ENCODE measurements at places on chromosomes 7 and 10.
A peak's percentile ranks its signal among the peaks of the same experiment; 100 is the strongest.

- no peak overlapping the region for H3K27ac ChIP-seq
- no peak for DNase-seq
- H3K36me3 ChIP-seq = no peaks in the 10 kb centered on the region
- H3K4me1 ChIP-seq = no peaks in the 10 kb centered on the region
Observed at GRCh38 chr10:104907521-104907920, 266.4 kb downstream of the SORCS3 start.

GRCh38 chr10:10526846-10527245 is 490.8 kb upstream of the CELF2 start:
- no peaks in the 10 kb centered on the region for H3K36me3 ChIP-seq
- H3K4me1 ChIP-seq = peaks cover 2% of the 10 kb centered on the region
- H3K27ac ChIP-seq = no peak overlapping the region

DNA sequence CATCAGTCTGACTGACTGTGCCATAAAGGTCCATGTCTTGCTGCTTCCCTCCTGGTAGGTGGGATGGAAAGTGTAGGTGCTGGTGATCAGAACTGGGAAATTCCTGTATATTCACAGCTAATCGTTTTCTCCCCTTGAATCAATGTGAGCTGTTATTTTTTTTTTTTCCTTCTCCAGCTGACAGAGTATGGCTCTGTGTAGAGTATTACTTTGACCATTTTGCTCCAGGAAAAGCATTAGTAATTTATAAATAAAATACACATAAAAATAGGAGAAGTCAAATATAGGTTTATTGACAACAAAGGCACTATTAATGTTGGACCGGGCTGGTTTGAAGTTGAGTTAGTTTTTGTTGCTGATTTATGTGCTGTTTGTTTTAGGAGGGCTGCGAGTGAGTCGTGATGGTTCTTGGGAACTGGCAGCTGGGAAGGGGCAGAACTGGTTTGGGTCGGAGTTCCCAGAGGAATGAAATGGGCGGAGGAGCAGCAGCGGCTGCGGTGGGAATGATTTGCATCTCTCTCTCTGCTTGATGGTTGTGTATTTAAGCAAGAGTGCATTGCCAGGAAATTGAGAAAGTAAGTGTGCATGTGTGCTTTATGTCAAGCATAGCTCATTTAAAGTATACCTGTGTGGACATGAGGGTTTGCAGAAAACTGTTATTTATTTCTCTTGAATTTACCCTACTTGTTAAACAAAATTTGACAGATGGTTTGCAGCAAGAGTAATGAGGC is 80.9 kb downstream of the LRMDA start:
- no peak overlapping the region for H3K4me3 ChIP-seq
- no peak overlapping the region for H3K27ac ChIP-seq
- peak; percentile 49 for DNase-seq

GRCh38 chr7:53768186-53768585 is 732.8 kb downstream of the POM121L12 start:
- no peaks in the 10 kb centered on the region for H3K4me1 ChIP-seq
- peaks cover 10% of the 10 kb centered on the region for H3K36me3 ChIP-seq
- DNase-seq = no peak
- no peaks in the 10 kb centered on the region for H3K27me3 ChIP-seq
- H3K4me3 ChIP-seq = no peak overlapping the region
- H3K27ac ChIP-seq = no peak overlapping the region

- DNase-seq = peak; percentile 26
- H3K4me3 ChIP-seq = no peak overlapping the region
- H3K4me1 ChIP-seq = no peaks in the 10 kb centered on the region
- no peaks in the 10 kb centered on the region for H3K36me3 ChIP-seq
- H3K27ac ChIP-seq = no peak overlapping the region
- no peaks in the 10 kb centered on the region for H3K27me3 ChIP-seq
Observed at GRCh38 chr10:47454008-47454779, 29.7 kb downstream of the ANXA8 start.

DNA sequence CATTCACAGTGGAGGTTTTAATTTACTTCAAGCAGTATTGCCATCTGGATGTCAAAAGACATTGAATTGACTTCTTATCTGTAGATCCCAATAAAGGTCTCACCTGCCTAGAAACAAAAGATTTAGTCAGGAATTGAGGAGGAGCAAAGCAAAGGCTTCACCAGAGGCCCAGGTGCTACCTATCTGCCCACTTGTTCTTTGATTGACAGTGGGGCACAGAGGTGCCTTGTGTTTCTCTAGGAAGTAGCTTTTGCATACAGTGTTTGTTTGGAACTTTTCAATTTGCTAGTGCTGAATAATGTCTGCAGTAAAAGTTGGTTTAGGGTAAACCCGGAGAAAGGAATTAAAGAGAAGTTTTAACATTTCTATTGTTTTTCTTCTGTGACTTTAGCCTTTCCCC is 40.4 kb downstream of the AUTS2 start:
- H3K36me3 ChIP-seq = no peaks in the 10 kb centered on the region
- DNase-seq = no peak
- H3K4me3 ChIP-seq = no peak overlapping the region
- no peaks in the 10 kb centered on the region for H3K4me1 ChIP-seq

DNA sequence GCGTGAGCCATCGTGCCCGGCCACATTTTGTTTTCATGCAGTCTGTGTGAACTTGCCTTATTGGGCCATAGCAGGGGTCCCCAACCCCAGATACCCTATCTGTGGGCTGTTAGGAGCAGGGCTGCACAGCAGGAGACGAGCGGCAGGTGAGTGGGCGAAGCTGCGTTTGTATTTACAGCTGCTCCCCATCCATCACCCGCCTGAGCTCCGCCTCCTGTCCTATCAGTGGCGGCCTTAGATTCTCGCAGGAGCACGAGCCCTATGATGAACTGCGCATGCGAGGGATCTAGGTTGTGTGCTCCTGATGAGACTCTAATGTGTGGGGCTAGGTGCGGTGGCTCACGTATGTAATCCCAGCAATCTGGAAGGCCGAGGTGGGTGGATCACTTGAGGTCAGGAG is 293.9 kb downstream of the CAMK1D start:
- no peaks in the 10 kb centered on the region for H3K4me1 ChIP-seq
- H3K36me3 ChIP-seq = no peaks in the 10 kb centered on the region
- peak; percentile 50 for DNase-seq
- no peaks in the 10 kb centered on the region for H3K27me3 ChIP-seq

DNA sequence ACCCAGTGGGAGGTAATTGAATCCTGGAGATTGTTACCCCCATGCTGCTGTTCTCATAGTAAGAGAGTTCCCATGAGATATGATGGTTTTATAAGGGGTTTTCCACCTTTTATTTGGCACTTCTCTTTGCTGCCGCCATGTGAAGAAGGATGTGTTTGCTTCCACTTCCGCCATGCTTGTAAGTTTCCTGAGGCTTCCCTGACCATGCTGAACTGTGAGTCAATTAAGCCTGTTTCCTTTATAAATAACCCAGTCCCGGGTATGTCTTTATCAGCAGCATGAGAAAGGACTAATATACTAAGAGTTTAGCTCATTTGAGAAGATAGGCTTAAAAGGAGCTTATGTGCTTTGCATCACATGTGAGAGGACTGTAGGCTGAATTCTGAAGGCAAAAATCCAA is 29.3 kb downstream of the TMEM248 start:
- peaks cover 52% of the 10 kb centered on the region for H3K36me3 ChIP-seq
- no peaks in the 10 kb centered on the region for H3K27me3 ChIP-seq
- no peak overlapping the region for H3K4me3 ChIP-seq
- H3K4me1 ChIP-seq = no peaks in the 10 kb centered on the region
- H3K27ac ChIP-seq = no peak overlapping the region

DNA sequence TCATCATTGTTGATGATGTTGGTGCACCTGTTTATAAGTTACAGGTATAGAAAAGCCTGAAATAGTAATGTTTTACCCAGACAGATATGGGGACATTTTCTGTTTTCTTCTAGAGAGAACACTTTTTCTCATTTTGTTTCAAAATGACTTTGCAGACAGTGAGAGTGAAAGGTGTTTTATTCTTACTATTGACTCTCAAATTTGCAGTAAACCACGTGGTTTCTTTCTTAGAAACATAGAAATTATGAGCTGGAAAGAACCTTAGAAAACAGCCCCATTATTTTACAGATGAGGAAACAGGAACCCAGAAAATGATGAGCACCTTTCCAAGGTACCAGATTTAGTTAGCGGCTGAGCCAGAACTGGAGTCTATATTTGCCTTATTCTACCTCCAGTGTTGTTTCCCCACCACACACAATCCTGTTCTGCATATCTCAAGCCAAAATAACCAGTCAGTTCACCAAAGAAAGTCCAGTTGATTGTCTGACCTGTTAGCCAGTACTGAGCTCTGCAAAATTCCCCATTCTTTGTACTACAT is 138.9 kb upstream of the AHR start:
- H3K27me3 ChIP-seq = no peaks in the 10 kb centered on the region
- no peak overlapping the region for H3K27ac ChIP-seq
- no peak overlapping the region for H3K4me3 ChIP-seq

- no peak overlapping the region for H3K4me3 ChIP-seq
- no peaks in the 10 kb centered on the region for H3K4me1 ChIP-seq
- H3K36me3 ChIP-seq = no peaks in the 10 kb centered on the region
- DNase-seq = no peak
- no peaks in the 10 kb centered on the region for H3K27me3 ChIP-seq
Observed at GRCh38 chr7:70505886-70506285, 626.1 kb upstream of the GALNT17 start.

DNA sequence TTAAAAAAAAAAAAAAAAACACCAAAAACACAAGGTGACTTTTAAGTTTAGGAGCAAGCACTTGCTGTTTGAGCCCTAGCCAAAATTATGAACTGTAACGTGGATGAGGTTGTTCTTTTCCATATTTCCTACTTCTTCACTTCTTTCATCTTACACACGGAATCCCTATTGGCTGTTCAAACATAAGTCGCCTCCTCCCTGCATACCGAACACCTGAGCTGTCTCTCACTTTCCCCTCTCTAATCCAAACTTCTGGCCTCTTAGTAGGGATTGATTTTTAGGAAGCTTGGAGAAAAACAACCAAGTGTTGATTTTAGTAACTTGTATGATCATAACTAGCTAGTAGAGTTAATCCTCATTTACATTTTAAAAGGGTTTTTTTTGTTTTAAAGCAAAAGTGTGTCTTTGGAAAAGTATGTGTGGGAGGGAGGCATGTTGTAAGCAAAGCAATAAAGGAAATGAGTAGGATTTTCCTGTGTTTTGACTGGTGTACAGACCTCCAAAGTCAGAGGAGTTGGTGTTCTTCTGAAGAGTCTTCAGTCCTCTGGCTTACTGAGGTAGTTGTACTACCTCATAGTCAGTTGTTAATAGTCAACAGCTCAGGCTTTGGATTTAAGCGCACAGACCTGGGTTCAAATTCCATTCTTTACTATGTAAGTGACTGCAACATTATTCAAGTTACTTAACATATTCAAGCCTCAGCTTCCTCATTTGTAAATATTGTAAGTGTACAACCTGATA is 39.3 kb downstream of the RABGEF1 start:
- no peak for DNase-seq
- no peaks in the 10 kb centered on the region for H3K27me3 ChIP-seq
- H3K4me3 ChIP-seq = no peak overlapping the region
- no peaks in the 10 kb centered on the region for H3K4me1 ChIP-seq
- peaks cover 44% of the 10 kb centered on the region for H3K36me3 ChIP-seq

GRCh38 chr7:158077151-158077840 is 510.3 kb downstream of the PTPRN2 start:
- H3K4me3 ChIP-seq = no peak overlapping the region
- H3K36me3 ChIP-seq = no peaks in the 10 kb centered on the region
- H3K4me1 ChIP-seq = no peaks in the 10 kb centered on the region
- H3K27me3 ChIP-seq = no peaks in the 10 kb centered on the region

- DNase-seq = no peak
- H3K4me3 ChIP-seq = no peak overlapping the region
- no peaks in the 10 kb centered on the region for H3K36me3 ChIP-seq
- no peaks in the 10 kb centered on the region for H3K27me3 ChIP-seq
Observed at GRCh38 chr10:76723844-76724243, 913.8 kb downstream of the KCNMA1 start.

GRCh38 chr7:155980841-155981240 is 168.6 kb upstream of the SHH start:
- H3K4me3 ChIP-seq = no peak overlapping the region
- H3K27ac ChIP-seq = no peak overlapping the region
- H3K27me3 ChIP-seq = no peaks in the 10 kb centered on the region
- peak; percentile 8 for DNase-seq
- no peaks in the 10 kb centered on the region for H3K36me3 ChIP-seq
- no peaks in the 10 kb centered on the region for H3K4me1 ChIP-seq

GRCh38 chr10:43396061-43396927 is 12.7 kb downstream of the HNRNPF start:
- peak overlapping the region; percentile 74 for H3K27ac ChIP-seq
- peaks cover 40% of the 10 kb centered on the region for H3K36me3 ChIP-seq
- peak; percentile 78 for DNase-seq
- no peaks in the 10 kb centered on the region for H3K27me3 ChIP-seq
- peak overlapping the region; percentile 92 for H3K4me3 ChIP-seq
- H3K4me1 ChIP-seq = peaks cover 2% of the 10 kb centered on the region

DNA sequence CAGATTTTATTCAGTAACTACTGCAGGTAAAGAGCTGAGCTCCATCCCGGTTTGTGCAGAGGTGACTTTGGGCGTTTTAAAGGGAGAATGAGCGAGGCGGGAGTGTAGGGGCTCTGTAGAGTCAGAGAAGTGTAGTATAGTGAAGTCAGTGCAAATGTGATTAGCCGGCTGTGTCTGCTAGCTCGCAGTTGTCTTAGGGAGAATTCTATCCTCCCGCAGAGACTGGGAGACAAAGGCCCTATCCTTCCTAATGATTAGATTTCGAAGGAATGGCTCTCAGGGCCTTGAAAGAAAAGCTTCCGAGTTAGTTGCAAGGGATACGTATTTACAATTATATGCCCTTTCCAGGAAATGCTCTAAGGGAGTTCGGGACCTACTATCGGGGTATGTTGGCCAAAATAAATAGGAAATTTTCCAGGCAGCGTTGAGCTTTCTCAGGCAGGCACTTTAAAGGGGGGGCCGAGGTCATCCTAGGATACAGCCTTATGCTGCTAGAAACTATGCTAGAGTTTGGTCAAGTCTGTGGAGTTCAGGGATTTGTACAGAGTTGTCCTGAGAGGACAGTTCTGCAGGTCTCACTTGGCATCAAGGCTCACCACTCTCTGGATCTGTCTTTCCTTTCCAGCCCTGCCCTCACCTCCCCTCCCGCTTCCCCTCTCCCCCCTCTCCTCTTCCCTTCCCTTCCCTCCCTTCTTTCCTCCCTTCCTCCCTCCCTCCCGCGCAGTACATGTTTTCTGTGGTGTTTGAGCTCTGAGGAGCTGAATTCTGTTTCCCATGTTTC is 825 bp downstream of the MRPL32 start:
- H3K4me1 ChIP-seq = no peaks in the 10 kb centered on the region
- peak overlapping the region; percentile 100 for H3K4me3 ChIP-seq
- no peaks in the 10 kb centered on the region for H3K27me3 ChIP-seq
- no peak overlapping the region for H3K27ac ChIP-seq
- peaks cover 42% of the 10 kb centered on the region for H3K36me3 ChIP-seq

GRCh38 chr7:136877509-136877908 is 9.1 kb downstream of the CHRM2 start:
- H3K27ac ChIP-seq = no peak overlapping the region
- no peaks in the 10 kb centered on the region for H3K36me3 ChIP-seq
- DNase-seq = no peak
- H3K27me3 ChIP-seq = peaks cover 2% of the 10 kb centered on the region

GRCh38 chr10:11018855-11019631 is 1.4 kb downstream of the CELF2 start:
- H3K27ac ChIP-seq = no peak overlapping the region
- no peaks in the 10 kb centered on the region for H3K36me3 ChIP-seq
- peak overlapping the region; percentile 82 for H3K4me3 ChIP-seq
